ENCODE measurements at places on chromosomes 5 and 9. TPM values are rescaled to one million over a fixed set of nuclear protein-coding genes. Genes with fewer than 3 reads are reported as not detected.
A peak's percentile ranks its signal among the peaks of the same experiment; 100 is the strongest.

DNA sequence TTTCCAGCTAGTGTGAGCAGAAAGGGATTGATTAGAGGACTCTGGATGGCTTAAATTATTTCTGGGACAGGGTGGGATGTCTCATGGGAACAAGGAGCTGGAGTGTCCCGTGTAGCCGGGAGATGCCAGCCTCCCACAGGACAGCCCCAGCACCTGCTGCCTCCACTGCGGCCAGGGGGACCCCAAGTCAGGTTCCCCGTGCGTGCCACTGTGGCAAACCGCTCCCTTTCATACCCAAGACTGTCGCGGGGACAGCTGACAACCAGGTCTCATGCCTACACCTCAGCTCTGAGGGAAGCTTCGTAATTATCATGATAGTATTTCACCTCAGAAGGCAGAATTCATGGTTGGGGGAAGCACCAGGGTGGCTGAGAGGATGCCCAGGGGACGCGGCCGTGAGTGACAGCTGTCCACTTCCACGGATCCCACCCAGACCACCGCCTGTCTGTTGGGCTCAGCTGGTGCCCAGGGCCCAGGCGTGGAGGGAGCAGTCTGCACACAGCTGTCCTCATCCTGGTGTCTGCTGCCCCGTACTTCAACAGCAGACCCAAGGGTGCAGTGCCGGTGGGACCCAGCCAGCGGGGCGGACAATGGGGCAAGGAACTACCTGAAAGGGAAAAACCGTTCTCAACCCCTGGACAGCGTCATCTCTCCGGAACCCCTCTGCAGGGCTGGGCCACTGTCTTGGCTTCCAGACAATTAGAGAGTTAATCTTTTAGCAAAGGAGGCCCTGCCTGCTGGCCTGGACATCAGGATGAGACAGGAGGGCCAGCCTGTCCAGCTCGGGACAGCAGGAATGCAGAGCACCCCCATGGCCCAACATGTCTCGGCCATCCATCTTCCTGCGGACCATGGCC, 166.9 kb downstream of the OLFM1 start:
- no peak for DNase-seq

GRCh38 chr9:112233769-112234168, 58.7 kb upstream of the SUSD1 start:
- no peak for DNase-seq

GRCh38 chr5:31218978-31219377, 25.5 kb downstream of the CDH6 start:
- DNase-seq, result peak; percentile 50

- no peak for DNase-seq
Measured at GRCh38 chr5:116542619-116543018, 32.0 kb downstream of the SEMA6A start.

DNA sequence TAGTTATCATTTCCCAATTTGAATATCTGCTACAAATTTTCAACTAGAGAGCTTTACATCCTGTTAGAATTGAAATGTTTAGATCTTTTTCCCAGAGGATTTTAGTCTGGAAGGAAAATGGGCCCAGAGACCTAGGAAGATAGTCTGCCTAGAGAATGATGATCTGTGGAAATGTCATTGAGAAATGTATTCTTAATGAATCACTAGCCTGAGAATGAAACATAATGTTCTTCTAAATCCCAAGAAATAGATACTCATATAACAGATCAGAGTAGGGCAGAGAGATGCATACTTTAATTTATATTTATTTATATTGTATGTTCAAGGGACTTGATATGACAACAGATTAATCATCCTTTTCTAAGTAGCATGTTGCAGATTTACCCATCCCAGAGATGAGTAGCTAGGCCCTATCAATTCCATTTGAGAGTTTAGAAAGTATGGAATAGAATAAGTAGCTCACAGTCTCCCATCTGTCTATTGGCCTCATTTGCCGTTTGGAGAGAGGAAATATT, 25.1 kb upstream of the SLC44A1 start:
- no peak for DNase-seq

DNA sequence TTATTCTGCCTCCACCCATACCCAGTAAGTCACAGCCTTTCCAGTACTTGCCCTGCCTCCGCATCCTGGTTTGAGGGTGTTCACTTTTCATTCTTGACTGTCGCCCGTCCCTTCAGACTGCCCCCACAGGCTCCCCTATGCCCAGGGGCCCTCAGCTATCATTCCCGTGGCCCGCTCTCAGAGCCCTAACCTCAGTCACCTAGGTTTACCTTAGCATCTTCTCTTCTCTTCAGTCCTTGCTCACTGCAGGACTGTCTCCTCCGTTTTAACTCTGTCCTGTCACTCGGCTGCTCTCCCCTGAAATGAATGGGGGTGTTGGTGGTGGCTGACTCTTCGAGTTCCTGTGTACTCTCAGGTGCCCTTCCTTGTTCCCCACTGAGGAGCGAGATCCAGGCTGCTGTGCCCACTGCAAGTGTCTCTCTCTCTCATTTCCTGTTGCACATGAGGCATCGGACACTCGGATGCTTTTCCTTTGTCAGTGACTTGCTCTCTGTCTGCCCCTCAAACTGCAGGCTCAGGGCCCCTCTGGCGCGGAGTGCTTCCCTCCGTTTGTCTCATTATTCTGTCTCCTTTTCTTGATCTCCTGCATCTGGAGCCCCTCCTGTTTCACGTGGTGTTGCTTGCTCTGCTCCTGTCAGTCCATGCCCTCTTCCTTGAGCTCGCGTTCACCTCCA, 89.8 kb downstream of the CACNA1B start:
- DNase-seq, result no peak

The GARIN3 gene
- total RNA-seq, result not detected

The ABCA1 gene
- 2.0 TPM for total RNA-seq

DNA sequence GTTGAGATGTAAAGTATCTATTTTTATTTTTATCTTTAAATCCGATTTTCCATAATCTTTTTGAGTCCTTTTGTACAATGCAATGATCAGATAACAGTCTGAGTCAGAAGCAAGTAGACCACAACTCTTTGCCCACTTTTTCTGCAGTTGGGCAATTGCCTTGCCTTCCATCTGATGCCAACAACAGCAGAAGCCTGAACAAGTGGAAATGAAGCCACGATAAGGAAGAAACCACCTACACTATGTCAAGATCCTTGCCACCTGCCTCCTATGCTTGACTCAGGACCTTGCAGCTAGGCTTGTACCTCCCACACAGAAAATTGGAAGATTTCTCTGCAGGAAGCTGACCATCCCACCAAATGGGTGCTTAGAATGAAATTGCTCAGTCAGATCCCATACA, 78.6 kb downstream of the ANXA1 start:
- no peak for DNase-seq

DNA sequence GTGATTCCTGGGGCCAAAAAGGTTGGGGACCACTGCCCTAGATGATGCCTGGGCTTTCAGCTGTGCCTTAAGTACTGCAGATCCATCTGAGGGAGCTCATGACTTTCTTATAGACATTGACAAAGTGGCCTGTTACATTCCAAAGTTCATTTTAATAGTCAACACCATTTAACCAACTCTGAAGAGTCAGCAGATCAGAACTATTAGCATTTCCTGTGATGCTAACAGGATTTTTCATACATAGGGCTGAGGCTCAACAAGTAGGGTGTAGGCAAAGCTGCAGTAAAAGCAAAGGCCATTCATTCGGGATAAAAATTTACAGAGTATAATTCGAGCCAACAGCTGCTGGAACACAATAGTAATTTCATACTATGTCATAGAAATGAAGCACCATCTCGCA, 105.4 kb downstream of the LPAR1 start:
- DNase-seq, result no peak

The ANKRD34B gene
- total RNA-seq, result not detected

The FCN2 gene
- total RNA-seq, result not detected

GRCh38 chr5:119596046-119596445, 33.3 kb upstream of the FAM170A start:
- DNase-seq, result no peak

The CCIN gene
- total RNA-seq, result not detected

GRCh38 chr5:14665949-14666348, 1.4 kb downstream of the OTULIN start:
- peak; percentile 55 for DNase-seq

DNA sequence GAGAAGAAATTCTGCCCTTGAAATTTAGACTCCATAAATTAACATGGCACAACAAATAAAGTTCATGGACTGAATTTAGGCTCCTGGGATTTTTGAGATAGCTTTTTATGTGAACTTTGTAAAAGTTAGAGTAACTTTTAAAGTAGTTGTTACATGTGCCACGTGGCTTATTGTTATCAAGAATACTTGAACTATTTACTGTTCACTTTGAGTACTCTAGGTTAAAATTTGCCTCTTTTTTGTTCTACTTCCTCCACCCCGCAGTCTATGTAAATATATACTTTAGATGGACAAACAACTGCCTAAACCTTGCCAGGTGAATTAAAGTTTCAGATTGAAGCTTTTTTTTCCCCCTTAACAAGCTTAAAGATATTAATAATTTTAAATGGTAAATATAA, 457.9 kb downstream of the RAB3C start:
- DNase-seq, result no peak

The SLC36A2 gene
- total RNA-seq, result not detected

DNA sequence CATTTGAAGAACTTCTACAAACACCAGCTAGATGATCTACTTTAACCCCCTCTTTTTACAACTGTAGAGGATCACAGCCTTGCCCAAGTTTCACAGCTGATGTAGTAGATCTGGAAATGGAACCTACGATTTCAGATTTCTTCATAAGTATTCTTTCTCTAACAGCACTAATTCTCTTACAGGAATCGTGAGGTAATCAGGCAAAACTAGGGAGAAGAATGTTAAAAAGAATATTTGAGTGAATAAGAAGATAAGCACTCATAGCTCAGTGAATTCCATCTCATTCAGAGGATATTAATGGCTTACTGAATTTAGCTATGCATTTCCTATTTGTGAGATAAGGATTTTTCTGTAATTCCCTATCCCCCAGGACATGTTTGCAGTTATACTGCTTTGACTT, 42.1 kb downstream of the NADK2 start:
- no peak for DNase-seq

- DNase-seq, result no peak
Measured at GRCh38 chr5:11853140-11853539, 51.1 kb downstream of the CTNND2 start.

The LURAP1L gene
- total RNA-seq, result 26.8 TPM

The SPOCK1 gene
- not detected for total RNA-seq

The MARCHF6 gene
- total RNA-seq, result 83.0 TPM

- DNase-seq, result no peak
Measured at GRCh38 chr5:154483654-154484392, 5.8 kb upstream of the HAND1 start.

- peak; percentile 61 for DNase-seq
Measured at GRCh38 chr5:57176350-57176857, 2.5 kb downstream of the GPBP1 start.

- no peak for DNase-seq
Measured at GRCh38 chr9:131578731-131579504, 33.6 kb downstream of the PRRT1B start.

- DNase-seq, result no peak
Measured at GRCh38 chr9:7901621-7902020, 102.0 kb upstream of the DMAC1 start.

The LCN15 gene
- total RNA-seq, result not detected

The PCDHGB4 gene
- total RNA-seq, result not detected

- DNase-seq, result no peak
Measured at GRCh38 chr5:178375348-178375747, 142.7 kb upstream of the PHYKPL start.

- DNase-seq, result no peak
Measured at GRCh38 chr5:139459451-139459934, 3.0 kb downstream of the ECSCR start.

The KLF9 gene
- 4.0 TPM for total RNA-seq

- DNase-seq, result no peak
Measured at GRCh38 chr9:110579862-110580219, 300 bp upstream of the SVEP1 start.

GRCh38 chr5:42905827-42906226, 94.1 kb upstream of the SELENOP start:
- no peak for DNase-seq

DNA sequence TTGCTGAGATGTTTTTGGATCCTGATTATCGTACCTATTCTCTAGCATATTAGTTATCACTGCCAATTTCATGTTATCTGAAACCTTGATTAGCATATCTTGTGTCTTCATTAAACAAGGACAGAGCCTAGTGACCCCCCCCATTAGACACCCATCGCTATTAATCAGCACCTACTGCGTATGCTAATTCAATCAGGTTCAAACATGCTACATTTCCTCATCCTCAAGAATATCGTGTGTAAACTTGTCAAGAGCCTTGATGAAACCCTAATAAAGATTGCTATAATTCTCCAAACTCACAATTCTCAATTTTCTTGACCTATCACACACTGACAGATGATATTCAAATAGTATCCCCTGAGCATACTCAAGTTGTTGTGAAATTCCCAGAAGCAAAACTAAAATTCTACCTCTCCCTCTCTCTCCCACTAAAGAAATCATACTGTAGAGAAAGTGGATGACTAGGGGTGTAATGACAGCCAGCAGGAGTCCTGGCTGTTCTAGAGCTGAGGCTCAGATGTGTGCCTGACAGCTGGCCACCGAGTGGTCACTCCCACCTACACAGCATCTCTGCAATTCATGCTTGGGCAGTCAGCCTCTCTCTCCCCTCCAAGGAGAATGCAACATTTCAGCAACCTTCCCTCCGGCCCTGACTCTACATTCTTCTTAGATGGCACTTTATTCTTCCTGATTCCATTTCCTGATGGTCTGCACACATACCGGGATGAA, 9.2 kb upstream of the ZNF354A start:
- no peak for DNase-seq

DNA sequence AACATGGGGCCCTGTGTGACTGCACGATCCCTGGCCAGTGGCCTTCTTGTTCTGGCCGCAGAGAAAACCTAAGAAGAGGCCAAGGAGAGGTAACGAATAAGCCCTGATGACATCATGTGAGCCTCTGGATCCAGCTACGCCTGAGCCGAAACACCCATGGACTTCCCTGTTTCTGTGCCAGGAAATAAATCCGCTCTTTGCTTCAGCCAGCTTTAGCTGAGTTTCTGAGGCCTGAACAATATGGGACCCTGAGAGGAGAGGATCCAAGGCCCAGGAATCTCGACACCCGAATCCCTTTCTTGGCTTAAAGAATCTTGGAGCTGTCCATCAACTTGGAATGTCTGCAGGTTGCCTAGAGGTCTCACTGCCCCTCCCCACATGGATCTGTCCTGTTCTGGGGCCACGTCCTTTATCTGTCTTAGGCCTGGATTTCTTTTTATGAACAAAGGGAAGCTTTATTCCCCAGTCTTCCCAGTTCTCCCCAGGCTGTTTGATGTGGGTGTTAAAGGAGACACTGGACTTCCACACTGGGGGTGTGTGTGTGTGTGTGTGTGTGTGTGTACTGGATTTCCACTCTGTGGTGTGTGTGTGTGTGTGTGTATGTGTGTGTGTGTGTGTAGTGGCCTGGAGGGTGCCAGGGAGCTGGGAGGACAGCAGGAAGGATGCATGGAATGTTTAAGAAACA, 13.7 kb downstream of the IER5L start:
- DNase-seq, result peak; percentile 62

- DNase-seq, result no peak
Measured at GRCh38 chr5:4777435-4777834, 362.7 kb upstream of the ADAMTS16 start.

The FAM169A gene
- 0.23 TPM for total RNA-seq

DNA sequence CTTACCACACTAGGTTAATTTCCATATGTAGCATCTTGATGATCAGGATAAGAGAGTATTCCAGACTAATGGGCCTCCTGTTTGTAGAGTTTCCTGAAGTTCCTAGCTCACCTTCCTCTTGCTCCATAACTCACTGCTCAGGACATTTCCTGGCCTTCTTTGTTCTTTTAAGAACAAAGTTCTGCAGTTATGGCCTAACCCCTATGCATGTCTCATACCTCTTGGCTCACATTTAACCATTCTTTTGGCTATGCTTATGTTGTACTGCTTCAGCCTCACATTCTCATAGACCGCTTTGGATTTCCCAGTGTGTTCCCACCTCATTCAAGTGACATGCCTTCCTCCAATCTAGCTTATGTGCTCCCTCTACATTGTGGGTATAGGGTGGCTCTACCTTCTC, 40.5 kb upstream of the HMGCS1 start:
- no peak for DNase-seq

The CCDC192 gene
- not detected for total RNA-seq

All from HT-29 (cell line).